ENCODE measurements at places on chromosomes 4 and X.
A peak's percentile ranks its signal among the peaks of the same experiment; 100 is the strongest.

DNA sequence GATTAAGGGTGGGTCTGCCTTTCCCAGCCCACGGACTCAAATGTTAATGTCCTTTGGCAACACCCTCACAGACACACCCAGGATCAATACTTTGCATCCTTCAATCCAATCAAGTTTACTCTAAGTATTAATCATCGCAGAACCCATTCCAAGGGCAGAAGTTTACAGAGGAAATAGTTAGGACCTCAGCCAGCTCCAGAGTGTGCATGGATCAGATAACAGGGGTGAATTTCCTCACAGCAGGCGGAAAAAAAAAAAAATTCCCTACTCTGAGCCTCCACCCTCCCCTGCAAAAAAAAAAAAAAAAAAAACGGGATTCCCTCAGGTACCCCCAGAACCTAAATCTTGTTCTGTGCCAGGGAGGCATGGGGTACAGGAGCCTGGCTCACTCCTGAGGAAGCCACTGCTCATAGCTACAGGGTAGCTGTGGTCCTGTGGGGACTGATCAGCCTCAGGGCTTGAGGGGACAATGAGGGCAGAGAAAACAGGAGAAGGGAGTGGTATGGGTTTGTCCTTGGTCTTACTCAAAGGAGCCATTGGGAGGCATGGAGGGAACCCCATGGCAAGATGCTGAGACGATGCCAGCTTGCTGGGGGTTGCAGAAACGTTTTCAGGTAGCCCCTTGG, 113.0 kb downstream of the DHRSX start:
- no peak for DNase-seq

GRCh38 chr4:129929052-129929451, 833.1 kb downstream of the C4orf33 start:
- DNase-seq: no peak

- no peak for DNase-seq
Observed at GRCh38 chrX:46704767-46705386, 54.0 kb downstream of the SLC9A7 start.

GRCh38 chr4:6917461-6918271, 8.0 kb downstream of the TBC1D14 start:
- peak; percentile 43 for DNase-seq

DNA sequence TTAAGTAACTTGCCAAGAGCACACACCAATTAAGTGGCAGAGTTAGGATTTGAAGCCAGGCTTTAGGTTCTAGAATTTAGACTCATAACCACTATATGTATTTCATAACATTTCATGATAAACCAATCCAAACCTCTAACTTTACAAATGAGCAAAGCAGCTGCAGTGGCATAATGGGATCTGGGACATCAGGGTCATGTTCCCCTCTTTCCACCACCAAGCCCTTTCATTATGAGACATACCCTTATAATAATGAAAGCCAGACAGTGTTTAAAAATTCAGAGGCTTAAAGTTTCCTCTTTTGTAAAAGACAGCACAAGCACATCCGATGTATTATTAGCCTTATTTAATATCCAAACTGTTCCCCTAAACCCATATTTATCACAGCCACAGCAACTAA, 28.3 kb upstream of the AMELX start:
- DNase-seq: no peak

- no peak for DNase-seq
Observed at GRCh38 chrX:47129899-47130358, 14.6 kb downstream of the NDUFB11 start.

- no peak for DNase-seq
Observed at GRCh38 chr4:88390128-88390527, 11.5 kb downstream of the HERC6 start.

- no peak for DNase-seq
Observed at GRCh38 chr4:112327965-112328733, 31.0 kb downstream of the ALPK1 start.

- DNase-seq: no peak
Observed at GRCh38 chr4:4385729-4386295, 1.1 kb upstream of the NSG1 start.

DNA sequence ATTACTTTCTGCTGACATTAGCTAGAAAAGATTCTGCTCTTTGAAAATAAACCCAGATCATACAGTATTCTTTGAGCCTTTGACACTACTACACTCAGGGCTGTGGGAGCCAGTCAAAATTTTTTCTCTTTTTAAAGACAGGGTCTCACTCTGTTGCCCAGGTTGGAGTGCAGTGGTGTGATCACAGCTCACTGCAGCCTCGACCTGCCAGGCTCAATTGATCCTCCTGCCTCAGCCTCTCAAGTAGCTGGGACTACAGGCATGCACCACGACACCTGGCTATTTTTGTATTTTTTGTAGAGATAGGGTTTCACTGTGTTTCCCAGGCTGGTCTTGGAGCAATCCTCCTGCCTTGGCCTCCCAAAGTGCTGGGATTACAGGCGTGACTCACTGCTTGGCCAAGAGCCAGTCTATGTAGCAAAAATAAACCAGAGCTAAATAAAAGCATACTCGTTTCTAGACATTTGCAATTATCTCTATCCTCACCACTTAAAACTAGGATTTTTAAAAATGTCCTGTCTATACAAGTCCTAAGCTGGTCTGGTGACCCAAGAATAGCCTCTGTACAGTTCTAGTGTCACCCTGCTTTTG, 43.2 kb downstream of the AKAP4 start:
- DNase-seq: no peak

GRCh38 chr4:37964734-37965457, 4.7 kb downstream of the PTTG2 start:
- no peak for DNase-seq

- no peak for DNase-seq
Observed at GRCh38 chr4:153940916-153941315, 152.0 kb upstream of the SFRP2 start.

GRCh38 chr4:141074098-141074878, 59.0 kb downstream of the RNF150 start:
- no peak for DNase-seq

GRCh38 chrX:2848871-2849301, 20.2 kb downstream of the GYG2 start:
- DNase-seq: no peak

- no peak for DNase-seq
Observed at GRCh38 chrX:119640731-119641170, 34.5 kb upstream of the NKRF start.

- DNase-seq: no peak
Observed at GRCh38 chr4:122163301-122163700, 11.2 kb downstream of the BLTP1 start.

GRCh38 chrX:17836830-17837229, 24.3 kb downstream of the RAI2 start:
- no peak for DNase-seq

DNA sequence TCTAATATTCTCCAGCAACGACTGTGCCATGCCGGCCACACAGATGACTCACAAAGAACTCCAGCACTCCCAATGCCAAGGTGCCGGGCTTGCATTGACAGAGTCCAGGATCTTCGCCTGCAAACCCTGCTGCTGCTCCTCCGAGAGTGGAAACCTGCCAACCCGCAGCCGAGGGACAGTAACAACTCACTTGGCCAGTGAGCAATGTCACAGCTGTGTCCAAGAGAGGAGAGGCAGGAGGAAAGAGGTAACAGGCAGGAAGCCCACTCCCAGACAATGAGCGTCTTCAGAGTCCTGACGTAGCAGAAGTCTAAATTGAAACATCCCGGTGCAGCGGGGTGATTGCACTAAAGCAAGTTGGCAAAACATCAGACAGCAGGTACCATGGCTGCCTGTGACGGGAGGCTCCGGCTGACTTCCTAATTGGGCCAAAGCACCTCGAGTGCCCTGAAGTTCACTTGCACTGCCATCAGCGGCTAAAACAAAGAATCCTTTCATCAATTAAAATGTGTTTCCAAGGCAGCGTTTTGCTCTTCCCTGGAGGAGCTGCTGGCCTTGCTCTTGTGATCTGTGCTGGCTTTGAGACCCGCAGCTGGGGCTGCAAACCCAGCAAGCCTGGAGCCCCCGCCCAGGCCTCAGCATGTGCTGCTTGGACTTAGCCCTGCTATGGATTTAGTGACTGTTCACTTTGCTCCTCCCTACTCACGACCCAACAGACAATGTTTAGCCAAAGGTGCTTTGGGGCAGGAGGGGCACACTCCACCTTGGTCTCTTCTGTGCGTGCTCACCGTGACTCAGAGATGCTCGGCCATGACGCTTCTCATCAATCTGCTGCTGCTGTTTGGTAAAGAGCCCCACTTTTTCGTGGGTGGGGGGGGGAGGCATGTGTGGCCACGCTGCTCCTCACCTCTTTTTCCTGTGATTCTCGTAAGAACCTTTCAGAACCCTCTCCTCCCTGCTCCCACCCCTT, 36.5 kb downstream of the DCTD start:
- DNase-seq: no peak

DNA sequence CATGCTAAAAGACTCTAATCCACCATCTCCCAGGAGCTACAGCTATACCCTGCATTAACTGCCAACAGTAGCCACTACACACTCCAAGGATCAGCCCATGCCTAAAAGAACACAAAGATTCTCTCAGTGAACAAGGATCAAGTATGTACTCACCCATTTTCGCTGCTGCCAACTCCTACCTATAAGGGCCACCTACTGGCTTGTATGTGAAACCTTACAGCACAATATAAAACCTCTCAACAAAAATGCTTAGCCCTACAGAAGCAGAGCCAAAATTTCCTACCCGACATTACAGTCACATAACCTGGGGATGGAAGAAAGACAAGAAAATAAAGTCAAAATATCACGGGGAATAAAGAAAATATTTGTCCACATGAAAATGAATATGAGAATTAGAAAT, 562.8 kb upstream of the POU3F4 start:
- no peak for DNase-seq

GRCh38 chrX:107153005-107153404, 34.4 kb upstream of the RBM41 start:
- DNase-seq: no peak

DNA sequence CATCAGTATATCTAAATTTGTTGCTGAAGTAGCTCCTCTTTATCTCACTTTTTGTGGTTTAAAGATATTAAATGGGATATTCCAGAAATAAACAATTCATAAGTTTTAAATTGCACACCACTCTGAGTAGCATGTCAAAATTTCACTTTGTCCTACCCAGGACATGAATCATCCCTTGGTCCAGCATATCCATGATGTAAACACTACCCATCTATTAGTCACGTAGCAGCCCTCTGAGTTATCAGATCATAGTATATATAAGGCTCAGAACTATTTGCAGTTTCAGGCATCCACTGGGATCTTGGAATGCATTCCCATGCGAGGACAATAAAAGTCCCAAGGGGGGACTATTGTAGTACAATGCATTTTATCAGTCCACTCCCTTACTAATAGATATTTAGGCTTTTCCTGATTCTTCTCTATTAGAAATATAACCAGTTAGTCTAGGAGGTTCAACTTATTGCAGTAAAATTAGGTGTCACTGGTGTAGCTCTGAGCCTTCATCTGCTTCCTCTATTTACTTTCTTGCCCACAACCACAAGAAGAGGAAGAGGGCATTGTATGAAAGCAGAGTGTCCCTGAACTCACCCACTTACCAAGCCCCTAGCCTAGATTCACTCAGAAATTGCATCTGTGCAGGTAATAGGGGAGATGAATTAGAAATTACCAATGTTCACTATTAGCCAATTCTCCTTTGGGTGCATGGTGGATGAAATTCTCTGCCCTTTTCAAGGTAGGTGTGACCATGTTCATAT, 409.8 kb upstream of the GALNT7 start:
- no peak for DNase-seq

- DNase-seq: no peak
Observed at GRCh38 chrX:100274916-100275315, 135.2 kb downstream of the PCDH19 start.

- DNase-seq: no peak
Observed at GRCh38 chrX:10390187-10390586, 230.2 kb downstream of the MID1 start.

GRCh38 chr4:75122424-75123014, 189.6 kb downstream of the PARM1 start:
- no peak for DNase-seq

DNA sequence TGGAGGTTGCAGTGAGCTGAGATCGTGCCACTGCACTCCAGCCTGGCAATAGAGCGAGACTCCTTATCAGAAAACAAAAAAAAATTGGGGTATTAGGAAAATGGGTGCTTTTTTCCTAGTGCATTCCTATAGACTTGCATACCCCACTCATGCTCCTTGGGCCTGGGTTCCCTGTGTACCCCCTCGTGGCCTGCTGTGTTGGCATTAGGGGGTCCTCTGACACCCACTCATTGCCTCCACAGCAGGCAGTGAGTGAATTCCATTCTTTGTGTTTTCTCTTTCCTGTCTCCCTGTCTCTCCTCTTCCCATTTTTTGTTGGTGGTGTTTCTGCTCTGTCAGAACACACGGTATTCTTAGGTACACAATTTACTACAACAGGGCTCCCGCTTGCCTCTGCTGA, 42.8 kb downstream of the TNIP2 start:
- DNase-seq: no peak

DNA sequence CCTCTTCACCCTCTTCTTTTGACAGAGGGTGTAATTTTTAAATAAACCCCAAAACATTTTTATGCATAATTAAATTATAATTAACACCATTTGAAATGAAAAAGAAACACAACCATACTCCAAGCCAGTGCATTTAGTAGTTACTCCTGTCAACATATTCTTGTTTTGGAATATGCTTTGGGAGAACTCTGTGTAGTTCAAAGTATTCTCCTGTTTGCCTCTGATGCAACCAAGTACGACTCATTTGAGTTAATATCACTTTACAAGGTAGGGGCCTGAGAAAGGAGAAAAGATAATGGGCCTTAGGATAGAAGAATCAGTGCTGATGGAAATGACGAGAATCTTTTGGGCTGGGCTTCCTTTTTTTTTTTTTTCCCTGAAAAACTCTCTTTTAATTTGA, 2.7 kb downstream of the PTPN13 start:
- DNase-seq: no peak

DNA sequence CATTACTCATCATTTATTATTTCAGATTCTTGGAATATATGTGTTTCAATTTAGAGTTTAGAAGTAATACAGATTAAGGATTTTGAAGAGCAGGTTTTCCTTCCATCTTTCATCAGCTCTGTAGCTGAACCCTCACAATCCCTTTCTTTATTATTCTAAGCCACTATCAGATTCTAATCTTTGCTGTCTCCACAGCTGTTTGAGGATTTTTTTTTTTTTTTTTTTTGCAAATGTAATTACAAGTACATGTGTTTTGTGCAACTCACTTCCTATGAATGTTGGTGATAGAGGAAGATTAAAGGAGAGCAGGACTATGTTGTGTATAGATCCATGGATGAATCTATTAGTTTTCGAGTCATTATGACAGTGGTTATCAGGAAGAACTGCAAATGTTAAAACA, 87.4 kb upstream of the TENM3 start:
- no peak for DNase-seq
